Upper lobe of left lung (tissue), 6 donors: ENCODE measurements at places on chromosomes 16 and 17. TPM values are rescaled to one million over a fixed set of nuclear protein-coding genes. Genes with fewer than 3 reads are reported as not detected.

C16orf96 gene
- 0.34 TPM for total RNA-seq

BCL6B gene
- total RNA-seq: 13.2 TPM

GRCh38 chr17:36931096-36931696 lies 6.1 kb upstream of the LHX1 start:
- no peak overlapping the region for H3K4me3 ChIP-seq
- H3K27ac ChIP-seq: no peak overlapping the region
- peaks cover 55% of the 10 kb centered on the region for H3K4me1 ChIP-seq
- DNase-seq: no peak

- H3K36me3 ChIP-seq: peaks cover 17% of the 10 kb centered on the region
- peaks cover 42% of the 10 kb centered on the region for H3K4me1 ChIP-seq
- peak; percentile 74 for DNase-seq
- H3K27ac ChIP-seq: peak overlapping the region; percentile 100
- H3K4me3 ChIP-seq: peak overlapping the region; percentile 76
- no peaks in the 10 kb centered on the region for H3K27me3 ChIP-seq
Observed at GRCh38 chr17:68511671-68512246, 471 bp upstream of the PRKAR1A start.

CTRB2 gene
- total RNA-seq: not detected
